Activated CD8-positive, alpha-beta memory T cell treated with anti-CD3 and anti-CD28 coated beads, Interleukin-2, amount 50 U/mL, for 4 hours (primary cell): ENCODE measurements at places on chromosomes 2 and 18.
A peak's percentile ranks its signal among the peaks of the same experiment; 100 is the strongest.

DNA sequence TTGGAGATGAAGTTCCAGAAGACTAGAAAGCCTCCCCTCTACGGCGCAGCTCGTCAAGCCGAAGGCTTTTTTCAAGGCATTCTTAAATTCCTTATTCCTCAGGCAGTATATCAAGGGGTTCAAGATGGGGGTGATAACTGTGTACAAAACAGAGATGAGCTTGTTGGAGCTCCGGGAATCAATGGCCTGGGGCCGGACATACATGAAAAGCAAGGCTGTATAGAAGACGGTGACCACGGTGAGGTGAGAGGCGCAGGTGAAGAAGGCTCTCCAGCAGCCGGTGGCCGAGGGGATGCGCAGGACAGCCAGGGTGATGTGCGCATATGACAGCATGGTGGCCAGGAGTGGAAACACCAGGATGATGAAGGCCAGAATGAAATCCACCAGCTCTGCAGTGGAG lies 8.2 kb downstream of the OR6B3 start:
- no peak for DNase-seq

DNA sequence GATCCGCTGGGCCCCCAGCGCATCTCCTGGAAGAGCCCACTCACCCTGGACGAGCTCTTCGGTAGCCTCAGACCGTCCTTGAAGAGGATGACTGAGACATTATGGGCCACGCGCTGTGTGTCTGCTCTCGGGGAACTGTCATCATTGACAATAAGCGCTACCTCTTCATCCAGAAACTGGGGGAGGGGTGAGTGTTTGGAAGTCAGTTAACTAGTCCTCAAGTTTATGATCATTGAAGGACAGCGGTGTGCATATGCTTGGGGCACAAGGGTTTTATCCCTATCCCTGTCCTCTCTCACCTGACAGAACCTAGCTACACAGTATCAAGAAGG lies 586 bp downstream of the STK16 start:
- DNase-seq = peak; percentile 21

DNA sequence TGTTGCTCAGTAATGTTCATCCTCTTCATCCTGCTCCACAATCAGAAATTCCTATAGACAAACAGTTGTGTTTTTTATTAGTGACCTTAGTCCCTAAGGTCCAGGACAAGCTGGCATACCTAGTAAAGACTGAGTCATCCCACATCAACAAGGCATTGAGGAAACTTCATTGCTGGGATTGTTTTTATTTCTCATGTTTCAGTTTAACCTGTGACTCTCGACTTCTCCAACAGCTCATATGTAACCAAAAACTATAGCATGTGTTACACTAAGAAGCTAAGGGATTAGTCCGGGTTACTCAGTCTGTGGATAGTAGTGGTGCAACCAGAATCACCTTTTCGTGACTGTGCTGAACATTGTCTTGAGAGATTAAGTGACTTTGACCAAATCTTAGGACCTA lies 292.1 kb downstream of the RDH14 start:
- no peak for DNase-seq

DNA sequence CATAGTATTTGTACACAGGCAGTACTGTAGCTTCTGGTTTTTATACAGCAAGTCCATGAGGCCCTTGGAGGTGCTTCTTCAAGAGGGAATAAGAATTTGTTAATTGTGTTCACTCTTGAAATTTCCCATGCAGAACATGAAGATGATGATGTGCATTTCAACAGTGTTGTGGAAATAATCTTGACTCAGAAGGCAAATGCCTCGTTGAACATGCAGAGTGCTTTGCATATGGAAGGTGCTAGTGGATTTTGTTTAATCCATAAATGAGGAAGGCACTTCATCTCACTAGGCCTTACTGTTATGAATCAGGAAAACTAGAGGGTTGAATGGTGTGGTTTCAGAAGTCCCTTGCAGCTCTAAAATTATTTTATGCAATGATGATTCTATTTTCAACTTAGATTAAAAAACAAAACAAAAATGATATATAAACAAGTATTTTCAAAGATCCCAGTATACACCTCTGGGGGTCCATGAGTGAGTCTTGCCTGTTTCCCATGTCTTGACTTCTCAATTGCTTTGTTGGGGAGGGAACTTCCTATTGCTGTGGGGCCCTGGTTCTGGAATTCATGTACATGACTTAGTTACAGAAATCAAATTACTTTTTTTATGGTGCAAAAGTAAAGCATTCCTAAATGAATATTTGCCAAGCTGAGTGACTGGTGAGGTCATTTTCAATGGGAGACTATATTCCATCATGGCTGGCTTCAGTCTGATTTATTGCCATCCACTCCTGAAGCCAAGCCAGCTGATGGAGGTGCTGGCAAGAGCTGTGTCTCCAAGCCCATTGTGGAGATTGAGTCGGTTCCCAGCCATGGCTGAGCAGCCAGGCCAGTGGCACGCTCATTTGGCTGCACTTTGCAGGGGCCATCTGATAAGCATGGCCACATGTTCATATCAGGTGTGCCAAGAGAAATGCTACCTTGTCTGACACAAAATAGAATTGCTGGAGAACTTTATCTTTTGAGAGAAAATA lies 56.5 kb downstream of the MGAT5 start:
- no peak for DNase-seq

DNA sequence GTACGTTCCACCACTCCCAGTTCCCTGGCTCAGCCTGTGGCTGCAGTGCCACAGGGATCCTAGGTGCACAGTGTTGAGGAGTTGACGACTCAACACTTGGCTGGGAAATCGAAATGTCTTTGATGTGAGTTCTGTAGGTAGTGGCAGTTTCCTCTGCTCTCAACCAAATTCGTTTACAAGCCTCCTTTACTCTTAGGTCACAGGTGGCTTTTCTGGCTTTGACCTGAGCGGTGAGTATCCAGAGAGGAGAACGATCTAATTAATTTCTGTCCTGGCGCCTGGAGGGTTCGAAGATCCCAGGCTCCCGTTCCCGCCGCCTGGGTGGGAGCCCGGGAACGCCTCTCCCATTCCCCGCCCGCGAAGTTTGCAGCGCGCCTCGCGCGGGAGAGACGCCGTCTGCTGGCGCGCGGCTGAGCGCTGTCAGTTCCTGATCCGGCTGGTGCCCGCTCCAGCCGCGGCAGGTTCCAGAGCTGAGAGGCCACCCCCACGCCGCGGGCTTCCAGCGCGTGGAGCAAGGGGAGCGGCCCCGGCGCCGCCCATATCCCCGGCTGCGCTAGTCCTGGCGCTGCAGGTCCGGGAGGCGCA lies at the start of gene LAMA3:
Gene LAMA3, plus strand, starts transcription at position 423 of the 585 bp plus-strand sequence. CDS start 231 bp downstream, outside the sequence.
- peak; percentile 21 for DNase-seq

DNA sequence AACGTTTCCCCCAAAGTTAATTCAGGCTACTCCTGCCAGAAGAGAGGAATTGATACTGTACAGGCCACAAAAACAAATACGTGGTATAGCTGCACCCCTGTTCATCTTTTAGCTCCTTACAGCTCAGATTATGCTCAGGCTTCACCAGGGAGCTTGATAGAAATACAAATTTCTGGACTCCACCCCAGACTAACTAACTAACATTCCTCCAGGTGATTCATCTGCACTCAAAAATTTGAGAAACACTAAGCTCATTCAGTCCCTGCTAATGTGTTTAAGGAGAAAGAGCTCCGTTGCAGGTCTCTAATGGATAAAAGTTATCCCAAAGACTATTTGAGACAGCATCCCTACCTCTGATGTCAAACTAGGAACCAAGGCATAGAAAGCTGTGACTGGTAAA lies 36.8 kb upstream of the UNC80 start:
- no peak for DNase-seq

DNA sequence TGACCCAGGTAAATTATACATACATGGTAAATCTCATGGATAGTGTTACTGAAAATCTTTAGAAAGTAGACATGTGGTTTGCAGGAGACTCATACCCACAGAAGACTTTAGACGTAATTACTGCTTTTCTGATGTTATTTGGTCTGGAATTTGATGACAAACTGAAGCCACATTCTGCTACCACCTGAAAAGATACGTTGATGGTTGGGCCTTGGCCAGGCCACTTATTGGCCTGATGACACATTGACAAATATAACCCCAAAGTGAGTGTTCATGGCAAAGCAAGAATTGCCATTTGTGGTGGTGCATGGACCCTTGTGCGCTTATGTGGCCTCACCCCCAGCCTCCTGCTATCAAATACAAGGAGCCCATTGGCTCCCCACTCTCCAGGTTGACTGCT lies 155.6 kb downstream of the METTL4 start:
- DNase-seq = no peak

- DNase-seq = no peak
Observed at GRCh38 chr2:204948024-204948763, 402.9 kb downstream of the PARD3B start.
